ENCODE measurements at places on chromosomes 5 and 9. TPM values are rescaled to one million over a fixed set of nuclear protein-coding genes. Genes with fewer than 3 reads are reported as not detected.

DNA sequence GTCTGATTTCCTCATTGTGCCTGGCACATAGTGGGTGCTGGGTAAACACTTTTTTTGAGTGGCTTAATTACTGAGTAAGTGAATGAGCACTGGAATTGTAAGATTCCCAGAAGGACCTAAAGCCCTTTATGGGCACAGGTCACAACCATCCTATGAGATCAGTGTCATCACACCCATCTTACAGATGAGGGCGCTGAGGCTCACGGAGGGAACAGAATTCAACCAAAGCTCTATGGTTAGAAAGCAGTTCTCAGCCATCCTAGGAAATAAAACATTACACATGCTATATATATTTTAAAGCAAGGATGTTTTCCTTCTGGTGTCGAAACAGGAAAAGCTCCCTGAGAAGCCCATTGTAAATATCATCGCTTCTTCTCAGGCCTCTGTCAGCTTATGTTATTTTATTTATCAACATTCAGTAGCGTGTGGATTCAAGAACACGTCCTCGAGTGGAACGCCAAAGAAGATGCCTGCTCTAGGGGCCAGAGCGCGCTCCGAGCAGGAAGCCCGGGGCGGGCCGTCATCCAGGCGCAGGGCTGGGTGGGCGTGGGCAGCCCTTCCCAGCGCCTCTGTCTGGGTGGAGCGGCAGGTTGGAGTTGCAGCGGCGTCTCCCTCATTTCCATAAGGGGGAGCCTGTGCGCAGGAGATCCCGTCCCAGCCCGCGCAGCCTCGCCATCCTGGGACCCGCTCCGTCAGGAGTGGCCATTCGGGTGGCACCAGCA, 155.8 kb upstream of the SMIM23 start:
- no peak for DNase-seq

- DNase-seq = no peak
These were observed 288.7 kb downstream of the ZSWIM6 start for GRCh38 chr5:61620699-61621182.

GRCh38 chr5:151164687-151165392, 7.3 kb upstream of the ANXA6 start:
- DNase-seq = no peak

GRCh38 chr5:127793052-127793451, 89.9 kb downstream of the CCDC192 start:
- no peak for DNase-seq

DNA sequence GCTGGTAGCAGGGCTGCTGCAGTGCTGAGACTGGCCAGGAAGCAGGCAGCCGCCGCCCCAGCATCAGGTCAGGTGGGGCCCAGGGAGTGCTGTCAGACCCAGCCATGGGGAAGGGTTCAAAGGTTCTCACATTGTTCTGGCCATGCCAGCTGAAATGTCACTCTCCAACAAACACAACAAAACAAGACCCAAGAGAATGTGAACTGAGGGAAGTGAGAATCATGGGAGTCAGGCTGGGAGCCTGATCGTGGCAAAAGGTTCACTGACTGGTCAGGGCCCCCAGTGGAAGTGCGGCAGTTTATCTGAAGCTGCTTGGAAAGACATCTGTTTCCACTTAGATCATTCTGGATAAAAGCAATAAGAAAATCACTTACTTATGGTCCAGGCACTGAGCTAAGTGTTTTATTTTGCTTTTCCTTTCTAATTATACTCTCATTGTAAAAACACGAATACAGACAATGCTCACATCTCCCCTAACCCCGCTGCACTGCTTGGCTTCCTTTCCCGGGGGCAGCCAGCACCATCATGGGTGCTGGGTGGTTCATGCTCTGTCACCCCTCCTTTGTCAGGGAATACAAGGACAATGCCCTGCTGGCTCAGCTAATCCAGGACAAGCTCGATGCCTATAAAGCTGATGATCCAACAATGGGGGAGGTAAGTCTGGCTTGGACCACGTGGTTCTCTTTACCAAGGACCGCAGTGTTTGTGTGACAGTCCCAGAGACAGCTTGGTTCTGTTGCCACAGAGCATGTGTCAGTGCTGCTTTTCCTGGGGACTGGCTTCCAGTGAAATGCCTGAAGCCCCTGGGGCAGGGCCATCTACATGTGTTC, 41.9 kb upstream of the CFAP157 start:
- DNase-seq = no peak

DNA sequence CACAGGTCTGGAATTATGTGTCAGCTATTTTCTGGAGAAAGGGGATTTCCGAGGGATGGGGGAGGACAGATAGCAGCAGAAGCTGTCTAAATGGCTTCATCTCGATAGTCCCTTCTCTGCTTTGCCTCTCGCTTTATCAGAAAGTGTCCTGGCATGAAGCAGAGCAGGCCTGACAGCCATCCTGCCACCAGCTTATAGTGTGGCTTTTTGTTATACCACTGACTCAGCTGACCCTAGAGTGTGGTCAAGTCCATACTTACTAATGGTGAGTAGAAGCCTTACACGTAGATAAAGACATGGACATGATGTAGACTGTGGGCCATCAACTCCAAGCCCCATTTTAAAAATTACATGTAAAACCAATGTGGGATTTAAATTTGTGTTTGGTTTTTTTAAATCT, 50.0 kb downstream of the RCL1 start:
- DNase-seq = no peak

DNA sequence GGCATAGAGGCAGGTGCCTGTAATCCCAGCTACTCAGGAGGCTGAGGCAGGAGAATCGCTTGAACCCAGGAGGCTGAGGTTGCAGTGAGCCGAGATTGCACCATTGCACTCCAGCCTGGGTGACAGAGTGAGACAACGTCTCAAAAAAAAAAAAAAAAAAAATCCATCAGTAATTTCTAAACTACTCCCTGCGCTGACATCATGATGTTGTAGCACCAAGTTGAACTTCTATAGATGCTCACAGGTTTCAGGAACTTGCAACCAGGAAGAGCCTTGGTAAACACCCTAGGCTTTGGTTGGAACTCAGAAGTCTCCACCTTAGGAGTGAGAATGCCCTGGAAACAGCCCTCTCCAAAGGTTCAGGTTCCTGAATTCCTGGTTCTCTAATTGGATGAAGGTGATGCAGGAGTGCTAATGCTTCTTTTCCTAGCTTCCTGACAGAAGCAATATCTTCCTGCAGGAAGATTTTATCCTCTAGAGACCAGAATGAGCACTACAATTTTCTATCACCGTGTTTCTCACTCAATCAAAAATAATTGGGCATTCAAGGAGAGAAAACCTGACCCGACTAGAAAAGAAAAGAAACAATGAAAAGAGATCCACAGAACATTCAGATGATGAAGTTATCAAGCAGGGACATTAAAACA, 469.6 kb downstream of the GADD45G start:
- no peak for DNase-seq

DNA sequence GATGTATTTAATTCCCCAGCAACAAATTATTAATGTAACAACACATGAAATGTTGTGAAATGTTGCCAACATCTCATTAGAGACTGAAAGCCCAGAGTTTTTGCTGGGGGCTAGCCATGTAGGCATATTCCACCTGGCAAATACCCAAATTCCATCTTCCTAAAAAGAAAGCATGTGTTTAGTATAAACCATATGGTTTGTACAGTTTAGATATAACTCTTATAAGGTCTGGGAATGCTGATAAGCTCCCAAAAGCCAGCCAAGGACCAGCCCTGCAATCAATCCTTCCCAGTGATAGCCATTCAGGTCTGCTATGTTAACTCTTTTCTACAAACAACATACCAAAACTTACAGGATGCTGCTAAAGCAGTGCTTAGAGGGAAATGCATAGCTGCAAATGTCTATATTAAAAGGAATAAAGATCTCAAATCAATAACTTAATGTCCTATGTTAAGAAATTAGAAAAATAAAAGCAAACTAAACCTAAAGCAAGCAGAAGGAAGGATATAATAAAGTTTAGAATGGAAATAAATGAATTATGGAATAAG, 158.9 kb downstream of the AUH start:
- DNase-seq = no peak

DNA sequence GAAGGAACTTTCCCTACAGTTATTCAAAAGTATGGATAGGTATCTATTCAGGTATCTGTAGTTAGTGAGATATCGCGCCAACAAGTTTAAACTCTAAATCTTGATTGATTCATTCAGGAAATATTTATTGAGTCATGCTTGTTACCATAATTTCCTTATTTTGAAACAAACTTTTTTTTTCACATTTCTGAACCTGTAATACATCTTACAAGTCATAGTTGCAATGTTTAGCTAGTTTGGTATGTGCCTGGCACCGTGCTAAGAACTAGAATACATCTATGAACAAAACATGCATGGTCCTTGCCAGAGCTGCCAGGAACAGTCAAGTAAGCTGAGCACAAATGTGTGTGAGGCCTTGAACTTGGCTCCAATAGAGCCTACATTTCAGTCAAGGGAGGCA, 226.4 kb downstream of the PCSK5 start:
- no peak for DNase-seq

DNA sequence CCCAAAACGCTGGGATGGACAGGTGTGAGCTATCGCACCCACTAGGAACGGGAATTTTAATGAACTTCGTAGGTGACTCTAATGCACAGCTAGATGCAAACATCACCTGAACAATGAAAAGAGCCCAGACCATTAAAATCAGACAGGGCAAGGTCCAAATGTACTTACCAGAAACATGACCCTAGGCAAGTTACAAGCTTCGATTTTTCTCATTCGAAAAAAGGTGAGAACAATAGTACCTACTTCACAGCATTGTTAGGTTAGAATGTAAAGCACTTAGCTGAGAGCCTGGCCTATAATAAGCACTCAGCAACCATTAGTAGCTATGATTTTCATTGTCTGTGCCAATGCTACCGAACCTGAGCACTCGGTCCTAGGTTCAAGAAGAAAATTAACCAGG, 5.8 kb upstream of the KLHL3 start:
- no peak for DNase-seq

DNA sequence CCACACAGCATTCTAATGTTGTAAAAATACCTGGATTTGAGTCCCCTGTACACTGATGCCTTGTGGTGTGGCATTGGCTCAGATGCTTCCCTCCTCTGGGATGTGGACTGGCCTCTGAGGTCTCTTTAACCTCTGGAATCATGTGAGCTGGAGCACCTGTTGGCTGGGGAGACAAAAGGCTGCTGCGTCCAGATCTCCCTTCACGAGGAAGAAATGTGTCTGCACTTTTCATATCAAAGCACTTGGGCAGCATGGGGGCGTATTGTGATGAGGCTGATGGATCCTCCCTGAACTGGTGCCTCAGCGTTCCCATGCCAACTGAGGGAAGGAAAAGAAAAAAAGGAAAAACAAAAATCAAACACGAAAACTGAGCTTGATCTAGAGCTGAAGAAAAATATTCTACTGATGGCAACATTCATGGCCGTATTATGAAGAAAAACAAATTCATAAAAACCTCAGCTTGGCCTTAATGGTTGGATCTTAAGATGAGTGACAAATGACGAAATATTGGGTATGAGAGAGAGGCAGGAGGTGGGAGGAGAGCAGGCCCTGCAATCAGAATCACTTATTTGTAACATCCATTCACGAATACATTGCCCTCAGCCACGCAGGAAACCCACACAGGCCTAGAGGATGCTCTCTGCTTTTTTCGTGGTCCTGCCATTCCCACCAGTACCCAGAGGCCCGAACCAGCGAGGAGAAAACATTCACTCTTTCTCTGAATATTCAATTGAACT, 26.2 kb downstream of the GRIA1 start:
- DNase-seq = no peak

- DNase-seq = no peak
These were observed 715.2 kb upstream of the DMAC1 start for GRCh38 chr9:8514760-8515159.

DNA sequence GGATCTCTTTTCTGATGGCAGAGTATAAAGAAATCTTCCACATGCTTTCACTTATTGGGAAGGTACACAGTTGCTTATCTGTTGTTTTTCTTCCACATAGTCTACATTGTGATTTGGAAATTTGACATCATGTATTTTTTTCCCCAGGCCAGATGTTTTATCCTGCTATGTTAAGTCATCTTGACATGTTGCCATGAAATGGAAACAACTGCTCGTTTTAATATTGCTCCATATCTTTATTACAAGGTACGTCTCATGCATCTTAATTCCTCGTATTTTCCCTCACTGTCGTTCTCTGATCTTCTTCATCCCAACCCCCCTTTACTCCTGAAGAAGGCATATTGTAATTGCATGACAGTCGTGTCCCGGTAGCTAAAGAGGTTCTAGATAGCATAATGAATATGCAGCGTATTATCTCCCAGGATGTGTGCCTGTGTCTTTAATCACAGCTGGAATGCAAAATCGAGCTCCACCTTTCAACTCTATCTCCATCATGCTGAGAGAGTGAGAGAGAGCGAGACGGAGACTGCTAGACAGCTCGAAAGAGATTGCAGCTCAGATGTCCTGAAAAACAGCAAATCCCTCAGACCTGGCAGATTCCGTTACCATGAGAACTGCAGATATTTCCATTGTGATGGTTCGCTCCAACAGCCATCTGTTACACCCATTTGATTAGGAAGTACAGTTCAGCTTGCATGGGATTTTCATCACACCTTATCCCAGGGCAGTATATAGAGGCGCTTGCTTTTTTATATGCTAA, 281.7 kb downstream of the TMEM38B start:
- DNase-seq = no peak

- DNase-seq = no peak
These were observed 73.9 kb downstream of the GPBP1 start for GRCh38 chr5:57247765-57248164.

GRCh38 chr9:119597499-119597898, 228.3 kb upstream of the BRINP1 start:
- no peak for DNase-seq

DNA sequence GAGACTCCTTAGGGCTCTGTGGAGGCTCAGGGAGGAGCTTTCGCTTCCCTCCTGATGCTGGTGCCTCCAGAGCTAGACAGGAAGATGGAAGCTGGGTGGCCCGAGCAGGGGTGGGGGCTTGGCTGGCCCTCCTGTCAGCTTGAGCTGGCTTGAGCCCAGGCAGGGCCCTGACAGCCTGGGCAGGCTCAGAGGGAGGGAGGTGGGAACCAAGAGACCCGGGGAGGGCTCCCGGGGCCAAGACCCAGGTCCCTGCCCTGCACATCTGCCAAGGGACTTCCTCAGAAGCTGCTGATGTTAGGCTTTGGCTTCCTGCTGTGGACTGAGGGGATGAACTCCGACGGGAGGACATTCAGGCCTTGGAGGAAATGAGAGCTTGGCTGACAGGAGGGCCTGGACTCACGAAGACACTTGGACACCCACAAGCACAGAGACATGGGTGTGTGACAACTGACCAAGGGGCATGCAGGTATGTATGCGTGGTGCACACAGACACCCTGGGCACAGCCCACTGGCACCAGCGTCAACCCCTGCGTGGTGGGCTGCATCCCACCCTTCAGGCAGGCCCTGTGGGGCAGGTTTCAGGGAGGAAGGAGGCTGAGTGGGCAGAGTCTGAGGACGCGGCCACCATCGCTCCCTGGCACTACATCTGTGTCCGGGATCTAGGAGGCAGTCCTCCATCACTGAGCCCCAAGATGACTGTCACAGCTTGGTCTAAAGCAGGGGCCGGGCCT, 1.7 kb upstream of the LTC4S start:
- no peak for DNase-seq

- no peak for DNase-seq
These were observed 135.6 kb upstream of the SMARCA2 start for GRCh38 chr9:1879501-1879900.

CDHR2 gene
- polyA plus RNA-seq = 0.92 TPM

CDH18 gene
- polyA plus RNA-seq = 1.9 TPM

SPINK6 gene
- polyA plus RNA-seq = not detected

LRRC19 gene
- polyA plus RNA-seq = 0.13 TPM

IQGAP2 gene
- polyA plus RNA-seq = 17.4 TPM

GAPT gene
- polyA plus RNA-seq = 0.63 TPM

SCGB3A1 gene
- polyA plus RNA-seq = 1.1 TPM

IL17B gene
- 1.8 TPM for polyA plus RNA-seq

AFAP1L1 gene
- 40.0 TPM for polyA plus RNA-seq

NMUR2 gene
- 0.54 TPM for polyA plus RNA-seq

OR1J2 gene
- not detected for polyA plus RNA-seq
